PC-3 (cell line): ENCODE measurements at places on chromosomes 12 and 14.

GRCh38 chr14:103882503-103883262, 35.3 kb upstream of the PPP1R13B start:
- H3K4me1 ChIP-seq, result peaks cover 17% of the 10 kb centered on the region
- H3K4me3 ChIP-seq, result no peak overlapping the region
- H3K27me3 ChIP-seq, result no peaks in the 10 kb centered on the region

DNA sequence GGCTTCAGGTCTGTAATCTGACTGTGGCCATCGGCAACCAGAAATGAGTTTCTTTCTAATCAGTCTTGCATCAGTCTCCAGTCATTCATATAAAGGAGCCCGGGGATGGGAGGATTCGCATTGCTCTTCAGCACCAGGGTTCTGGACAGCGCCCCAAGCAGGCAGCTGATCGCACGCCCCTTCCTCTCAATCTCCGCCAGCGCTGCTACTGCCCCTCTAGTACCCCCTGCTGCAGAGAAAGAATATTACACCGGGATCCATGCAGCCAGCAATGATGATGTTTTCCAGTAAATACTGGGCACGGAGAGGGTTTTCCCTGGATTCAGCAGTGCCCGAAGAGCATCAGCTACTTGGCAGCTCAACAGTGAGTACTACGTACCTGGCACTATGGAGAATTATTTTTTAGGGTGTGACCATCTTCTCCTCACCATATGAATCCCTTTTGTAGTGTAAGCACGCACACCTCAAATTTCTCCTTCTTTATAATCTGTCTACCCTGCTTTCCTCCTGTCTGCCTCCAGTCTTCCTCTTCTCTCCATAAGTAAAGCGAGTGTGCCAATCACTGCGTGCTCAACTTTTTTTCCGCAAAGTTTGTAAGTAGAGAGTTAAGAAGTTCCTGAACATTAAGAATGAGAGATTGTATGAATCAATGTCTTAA, at the start of gene TPH2:
Gene TPH2, plus strand, starts transcription at position 118 of the 658 bp plus-strand sequence. Its CDS starts 142 bp downstream, at position 260.
- peaks cover 19% of the 10 kb centered on the region; the same call in 1 of the 2 replicates for H3K27me3 ChIP-seq
- no peak within 1 kb of the TSS for H3K27ac ChIP-seq
- H3K36me3 ChIP-seq, result no peaks in the 10 kb centered on the region
- peak; percentile 78 for DNase-seq

GRCh38 chr12:39103552-39104165, 198.3 kb upstream of the CPNE8 start:
- no peak overlapping the region for H3K4me3 ChIP-seq
- peaks cover 19% of the 10 kb centered on the region for H3K4me1 ChIP-seq
- H3K36me3 ChIP-seq, result no peaks in the 10 kb centered on the region
- peak; percentile 90 for DNase-seq
- peak overlapping the region; percentile 71; the same call in 1 of the 2 replicates for H3K27ac ChIP-seq

- H3K4me1 ChIP-seq, result no peaks in the 10 kb centered on the region
- H3K4me3 ChIP-seq, result no peak overlapping the region
- H3K36me3 ChIP-seq, result no peaks in the 10 kb centered on the region
- DNase-seq, result peak; percentile 77
- H3K27ac ChIP-seq, result no peak overlapping the region
Measured at GRCh38 chr12:101939856-101940265, 62.5 kb downstream of the DRAM1 start.

DNA sequence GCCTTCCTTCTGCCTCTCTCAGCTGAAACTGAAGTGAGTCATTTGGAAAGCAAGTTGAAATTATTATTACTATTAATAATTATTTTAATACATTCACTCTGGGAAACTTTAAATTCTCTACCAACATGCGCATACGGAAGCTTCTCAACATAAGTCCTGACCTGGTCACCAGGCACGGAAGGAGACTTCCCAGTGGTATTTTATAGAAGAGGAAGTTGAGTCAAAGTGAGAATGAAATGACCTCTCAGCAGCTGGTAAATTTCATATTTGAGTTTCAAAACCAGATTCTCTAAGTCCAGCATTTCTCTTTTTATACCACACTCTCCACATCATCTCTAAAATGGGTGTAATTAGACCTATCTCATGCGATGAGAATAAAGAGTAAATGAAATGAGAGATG, 747.4 kb downstream of the VRK1 start:
- no peak overlapping the region for H3K4me3 ChIP-seq
- H3K27me3 ChIP-seq, result peaks cover 73% of the 10 kb centered on the region
- H3K36me3 ChIP-seq, result no peaks in the 10 kb centered on the region
- DNase-seq, result no peak
- H3K27ac ChIP-seq, result no peak overlapping the region

DNA sequence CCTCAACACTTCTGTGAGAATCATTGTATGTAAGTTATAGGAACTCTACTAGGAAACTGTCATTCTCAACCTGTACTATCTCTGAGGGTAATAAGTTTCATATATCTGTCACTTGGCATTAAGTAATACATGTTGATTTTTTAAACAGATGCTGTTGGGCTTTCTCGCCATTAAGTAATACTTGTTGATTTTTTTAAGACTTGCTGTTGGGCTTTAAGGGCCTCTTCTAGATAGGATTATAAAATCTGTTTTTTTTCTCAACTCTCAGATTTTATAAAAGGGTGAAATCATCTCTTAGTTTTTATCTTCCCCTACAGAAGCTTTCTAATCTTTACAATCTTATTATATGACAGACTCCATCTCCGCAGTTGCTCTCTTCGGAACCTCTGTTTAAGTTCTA, 5.6 kb downstream of the WASHC4 start:
- H3K4me1 ChIP-seq, result peaks cover 17% of the 10 kb centered on the region; the same call in 1 of the 2 replicates
- H3K36me3 ChIP-seq, result peaks cover 48% of the 10 kb centered on the region
- no peak overlapping the region for H3K27ac ChIP-seq

DNA sequence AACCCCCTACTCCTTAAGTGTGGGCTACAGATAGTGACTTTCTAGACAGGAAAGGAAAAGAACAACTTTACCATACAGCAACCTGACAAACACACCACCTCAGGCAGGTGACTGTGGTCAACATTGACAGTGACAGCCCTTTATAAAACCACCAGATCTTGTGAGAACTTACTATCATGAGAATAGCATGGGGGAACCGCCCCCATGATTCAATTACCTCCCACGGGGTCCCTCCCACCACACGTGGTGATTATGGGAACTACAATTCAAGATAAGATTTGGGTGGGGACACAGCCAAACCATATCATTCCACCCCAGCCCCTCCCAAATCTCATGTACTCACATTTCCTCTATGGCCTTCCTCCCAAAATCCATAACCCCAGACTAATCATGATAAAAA, 16.3 kb downstream of the OR10P1 start:
- no peaks in the 10 kb centered on the region for H3K4me1 ChIP-seq
- no peaks in the 10 kb centered on the region for H3K27me3 ChIP-seq
- H3K27ac ChIP-seq, result no peak overlapping the region
- no peaks in the 10 kb centered on the region for H3K36me3 ChIP-seq
- no peak for DNase-seq
- no peak overlapping the region for H3K4me3 ChIP-seq

DNA sequence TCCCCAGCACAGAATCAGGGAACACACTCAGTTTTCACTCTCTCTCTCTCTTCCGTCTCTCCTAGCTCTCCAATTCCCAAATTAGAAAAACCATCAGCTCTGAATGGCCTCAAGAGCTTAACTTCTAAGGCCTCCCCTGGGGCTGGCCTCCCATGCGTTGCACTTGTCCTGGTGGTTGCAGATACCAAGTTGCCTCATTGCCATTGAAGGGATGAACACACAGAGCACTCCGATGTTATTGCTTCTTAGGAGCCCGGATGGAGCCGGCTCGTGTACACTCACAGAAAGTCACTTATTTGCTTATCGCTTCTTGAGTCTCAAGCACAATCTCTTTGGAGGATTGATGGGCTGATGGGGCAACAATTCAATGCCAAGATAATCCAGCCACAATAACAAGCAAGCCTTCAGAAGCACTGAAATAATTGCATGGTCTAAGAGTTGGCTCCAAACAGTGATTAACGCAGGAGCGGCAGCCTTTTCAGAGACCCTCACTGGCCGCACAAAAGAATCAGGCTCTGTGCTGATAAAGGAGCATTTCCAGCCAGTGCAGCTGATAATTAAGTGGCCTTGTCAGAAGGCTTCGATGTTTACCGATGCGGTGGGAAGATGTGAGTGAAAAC, 175.8 kb upstream of the TMEM132C start:
- H3K4me3 ChIP-seq, result no peak overlapping the region
- H3K27ac ChIP-seq, result no peak overlapping the region
- peaks cover 54% of the 10 kb centered on the region for H3K27me3 ChIP-seq
- DNase-seq, result no peak
- no peaks in the 10 kb centered on the region for H3K36me3 ChIP-seq

DNA sequence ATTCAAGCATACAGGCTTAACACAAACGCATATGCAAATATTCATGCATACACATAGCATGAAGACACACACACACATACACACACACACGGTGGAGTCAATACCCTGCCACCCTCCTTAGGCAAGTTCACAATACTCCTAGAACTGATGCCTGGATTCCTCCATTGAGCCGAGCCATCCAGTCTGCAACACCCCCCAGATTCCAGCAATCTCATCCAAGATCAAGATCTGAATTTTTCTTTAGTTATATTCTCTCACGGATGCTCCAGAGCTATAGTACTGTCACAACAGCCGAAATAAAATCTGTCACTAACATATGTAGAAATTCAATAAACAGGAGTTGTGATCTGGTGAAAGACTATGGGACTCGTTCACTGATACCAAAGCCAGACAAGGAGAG, 110.8 kb downstream of the NUAK1 start:
- H3K4me3 ChIP-seq, result no peak overlapping the region
- H3K4me1 ChIP-seq, result peaks cover 38% of the 10 kb centered on the region
- H3K27me3 ChIP-seq, result no peaks in the 10 kb centered on the region
- no peaks in the 10 kb centered on the region for H3K36me3 ChIP-seq

DNA sequence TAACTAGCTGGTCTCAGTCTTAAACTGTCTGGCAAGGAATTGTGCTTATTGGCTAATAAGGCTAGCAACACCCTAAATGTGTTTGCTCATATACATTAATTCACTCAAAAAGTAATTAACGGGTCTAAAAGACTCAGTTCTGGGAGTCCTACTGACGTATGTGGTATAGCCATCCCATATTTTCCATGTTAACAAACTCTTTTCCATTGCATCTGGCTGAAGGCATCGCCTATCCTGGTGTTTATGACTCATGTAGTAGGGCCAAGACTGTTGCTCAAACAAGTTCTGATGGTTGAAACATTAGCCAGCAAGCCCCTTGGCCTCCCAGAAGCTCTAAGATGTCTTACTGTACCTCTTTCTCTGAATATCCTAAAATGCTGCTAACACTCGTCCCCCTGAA, 98.5 kb downstream of the PHLDA1 start:
- H3K4me1 ChIP-seq, result peaks cover 8% of the 10 kb centered on the region
- H3K27me3 ChIP-seq, result no peaks in the 10 kb centered on the region
- no peaks in the 10 kb centered on the region for H3K36me3 ChIP-seq
- peak; percentile 42 for DNase-seq
- H3K27ac ChIP-seq, result no peak overlapping the region
- no peak overlapping the region for H3K4me3 ChIP-seq

DNA sequence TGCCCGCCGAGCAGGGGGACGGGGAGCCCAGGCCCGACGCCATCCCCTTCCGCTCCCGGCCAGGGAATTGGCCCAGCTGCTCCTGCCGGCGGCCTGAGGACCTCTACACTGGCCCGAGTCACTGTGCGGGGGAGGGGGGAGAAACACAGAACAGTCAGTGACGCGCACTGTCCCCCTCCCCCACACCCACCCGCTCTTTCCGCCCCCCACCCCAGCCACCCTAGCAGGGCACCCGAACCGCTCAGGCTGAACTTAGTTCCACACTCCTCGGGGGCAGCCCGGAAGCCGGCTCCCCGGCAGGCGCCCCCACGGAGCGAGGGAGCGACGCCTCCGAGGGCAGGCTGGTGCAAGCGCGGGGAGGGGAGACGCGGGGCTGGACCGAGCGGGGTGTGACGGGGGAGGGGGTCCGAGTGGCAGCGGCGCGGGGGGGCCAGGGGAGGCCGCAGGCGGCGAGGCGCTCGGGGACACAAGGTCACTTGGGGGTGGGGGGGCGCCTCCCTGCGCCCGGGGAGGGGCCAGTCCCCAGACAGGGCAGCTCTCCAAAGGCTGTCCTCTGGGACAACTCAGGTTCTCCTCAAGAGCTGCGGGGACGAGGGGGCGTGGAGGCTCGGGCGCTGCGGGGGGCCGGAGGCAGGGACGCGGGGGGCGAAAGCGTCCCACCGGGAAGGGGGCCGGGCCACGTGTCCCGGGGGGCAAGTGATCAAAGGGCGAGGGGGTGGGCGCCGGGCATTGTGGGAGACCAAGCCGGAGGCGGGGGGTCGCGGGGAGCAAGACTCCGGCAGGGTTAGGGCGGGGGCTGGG, 648 bp downstream of the CHD4 start:
- no peaks in the 10 kb centered on the region for H3K27me3 ChIP-seq
- H3K36me3 ChIP-seq, result peaks cover 13% of the 10 kb centered on the region
- no peak for DNase-seq
- peaks cover 27% of the 10 kb centered on the region for H3K4me1 ChIP-seq
- peak overlapping the region; percentile 40 for H3K27ac ChIP-seq
- peak overlapping the region; percentile 94 for H3K4me3 ChIP-seq

DNA sequence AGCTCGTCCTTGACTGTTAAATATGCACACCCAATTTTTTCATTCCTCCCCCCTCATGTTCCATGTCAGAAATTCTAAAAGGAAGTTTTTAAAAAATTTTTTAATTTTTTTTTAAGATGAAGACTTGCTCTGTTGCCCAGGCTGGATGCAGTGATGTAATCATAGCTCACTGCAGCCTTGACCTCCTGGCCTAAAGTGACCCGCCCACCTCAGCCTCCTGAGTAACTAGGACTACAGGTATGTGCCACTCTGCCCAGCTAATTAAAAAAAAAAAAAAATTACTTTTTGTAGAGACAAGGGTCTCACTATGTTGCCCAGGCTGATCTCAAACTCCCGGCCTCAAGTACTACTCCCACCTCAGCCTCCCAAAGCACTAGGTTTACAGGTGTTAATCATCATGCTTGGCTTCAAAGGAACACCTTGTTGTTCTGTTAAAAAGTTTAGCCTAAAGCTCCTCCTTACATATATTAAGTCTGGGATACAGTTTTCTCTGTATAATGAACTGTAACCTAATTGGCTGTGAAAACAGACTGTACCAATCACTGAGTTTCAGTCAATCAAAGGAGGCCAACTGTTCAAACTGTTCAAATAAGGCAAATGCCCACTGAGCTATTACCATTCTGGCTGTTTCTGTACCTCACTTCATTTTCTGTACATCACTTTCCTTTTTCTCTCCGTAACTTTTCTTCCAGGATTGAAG, 17.8 kb downstream of the SDR9C7 start:
- no peaks in the 10 kb centered on the region for H3K27me3 ChIP-seq
- H3K4me1 ChIP-seq, result no peaks in the 10 kb centered on the region
- H3K4me3 ChIP-seq, result no peak overlapping the region
- H3K27ac ChIP-seq, result no peak overlapping the region

- H3K4me1 ChIP-seq, result no peaks in the 10 kb centered on the region
- no peak overlapping the region for H3K27ac ChIP-seq
- no peak overlapping the region for H3K4me3 ChIP-seq
- no peaks in the 10 kb centered on the region for H3K36me3 ChIP-seq
- 0 out of 2 replicates have a peak, but pooled peaks cover 6% of the 10 kb centered on the region for H3K27me3 ChIP-seq
Measured at GRCh38 chr14:100786131-100786530, 39.8 kb upstream of the MEG3 start.

DNA sequence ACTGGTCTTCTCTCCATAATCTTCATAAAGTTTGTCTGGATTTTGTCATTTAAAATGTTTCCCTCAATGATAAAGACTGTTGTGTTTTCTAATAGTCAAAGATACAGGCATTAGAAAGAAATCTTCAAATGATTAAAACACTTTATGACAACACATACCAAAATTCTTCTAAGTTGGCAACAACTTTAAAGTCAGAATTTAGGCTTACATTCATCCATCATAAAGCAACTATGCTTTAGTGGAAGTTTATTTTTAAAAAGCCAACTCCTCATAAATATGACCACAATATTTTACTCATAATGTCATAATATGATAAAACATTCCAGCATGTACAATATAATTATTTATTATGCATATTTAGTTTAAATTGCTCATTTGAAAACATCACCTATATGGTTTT, 17.2 kb upstream of the CCER1 start:
- DNase-seq, result no peak
- no peaks in the 10 kb centered on the region for H3K27me3 ChIP-seq
- H3K27ac ChIP-seq, result no peak overlapping the region
- no peak overlapping the region for H3K4me3 ChIP-seq
- peaks cover 34% of the 10 kb centered on the region for H3K4me1 ChIP-seq
